Right renal cortex interstitium (tissue), 3 donors: ENCODE measurements at places on chromosomes 5 and 9. TPM values are rescaled to one million over a fixed set of nuclear protein-coding genes. Genes with fewer than 3 reads are reported as not detected.

The PGM5 gene
- polyA plus RNA-seq = 46.4 TPM

The WDR31 gene
- polyA plus RNA-seq = 7.9 TPM

The SYK gene
- 31.1 TPM for polyA plus RNA-seq

DNA sequence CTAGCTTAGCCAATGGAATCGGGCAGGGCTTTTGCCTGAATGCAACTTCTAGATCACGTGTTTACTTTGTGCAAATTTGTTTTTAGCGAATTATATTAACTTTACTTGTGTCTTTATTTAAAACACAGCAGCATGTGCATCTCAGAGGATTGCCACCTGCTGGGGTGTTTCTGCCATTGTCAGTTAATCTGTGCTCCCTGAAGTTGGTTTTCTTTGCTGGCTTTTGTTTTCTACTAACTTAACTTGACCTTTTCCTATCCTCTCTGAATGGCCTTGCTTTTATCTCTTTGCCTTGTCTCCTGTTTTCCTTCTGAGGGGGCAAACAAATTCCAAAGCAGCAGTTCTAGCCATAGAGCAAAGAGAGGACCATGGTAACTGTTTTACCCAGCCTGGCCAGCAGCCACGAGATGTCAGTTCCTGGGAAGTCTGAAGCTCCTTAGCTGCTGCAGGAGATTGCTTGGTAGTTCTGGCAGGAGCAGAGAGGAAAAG, 67.6 kb downstream of the ARHGEF28 start:
- DNase-seq = no peak

DNA sequence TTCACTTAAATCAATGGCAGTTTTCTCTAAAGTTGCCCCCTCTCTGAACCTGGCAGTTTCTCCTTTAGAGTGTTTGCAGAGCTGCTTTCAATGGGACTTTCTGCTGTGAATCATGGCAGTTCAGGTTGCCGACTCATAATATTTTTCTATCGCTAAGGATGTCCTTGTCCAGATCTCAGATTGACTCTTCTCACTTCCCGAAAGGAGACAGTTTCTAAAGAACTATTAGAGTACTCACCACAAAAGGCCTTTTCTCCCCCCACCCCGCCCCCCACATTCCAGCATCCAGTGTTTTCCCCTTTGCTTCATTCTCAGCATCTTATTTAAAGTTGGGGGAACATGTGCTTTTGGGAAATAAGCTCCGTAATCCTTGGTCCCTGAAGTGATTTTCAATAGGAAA, 443.5 kb upstream of the KLF4 start:
- DNase-seq = no peak

DNA sequence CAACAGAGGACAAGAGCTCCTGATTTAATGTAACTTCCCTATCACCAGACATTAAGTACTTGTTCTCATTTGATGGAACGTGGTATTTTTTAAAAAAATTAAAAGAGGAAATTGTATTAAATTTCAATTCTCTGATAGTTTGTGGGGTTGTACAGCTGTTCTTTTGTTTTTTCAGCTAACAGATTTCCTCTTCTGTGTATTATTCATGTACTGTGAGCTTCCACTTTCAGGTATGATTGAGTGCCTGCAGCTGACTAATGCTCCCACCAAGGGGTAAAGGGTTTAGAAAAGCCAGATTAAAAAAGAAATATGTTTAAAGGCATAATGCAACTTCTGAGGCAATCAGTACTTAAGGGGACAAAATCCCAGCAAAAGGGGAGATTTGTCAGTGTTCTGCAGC, 117.7 kb upstream of the ACTBL2 start:
- no peak for DNase-seq
